Fibroblast of pulmonary artery (primary cell): ENCODE measurements at places on chromosomes 3 and 15.

DNA sequence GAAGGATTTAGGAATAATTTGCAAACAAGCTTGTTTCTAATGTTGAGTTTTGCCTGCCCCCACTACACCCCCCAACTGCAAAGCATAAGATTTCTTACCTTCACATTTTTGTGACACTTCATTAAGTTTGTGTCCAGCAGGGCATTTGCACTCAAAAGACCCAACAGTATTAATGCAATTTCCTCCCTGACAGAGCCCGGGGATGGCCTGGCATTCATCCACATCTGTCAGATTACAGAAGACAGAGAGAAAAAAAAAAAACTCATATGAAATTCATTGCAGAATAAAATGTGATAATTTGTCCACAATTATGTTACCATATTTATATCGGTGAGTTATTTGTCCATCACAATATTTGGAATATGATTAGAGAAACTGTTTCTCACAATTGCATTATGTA lies 111.5 kb downstream of the FBN1 start:
- peak; percentile 59 for DNase-seq

GRCh38 chr3:94024385-94024784 lies 4.0 kb downstream of the STX19 start:
- peak; percentile 17 for DNase-seq

GRCh38 chr3:118144919-118145318 lies 889.7 kb downstream of the IGSF11 start:
- DNase-seq = no peak

DNA sequence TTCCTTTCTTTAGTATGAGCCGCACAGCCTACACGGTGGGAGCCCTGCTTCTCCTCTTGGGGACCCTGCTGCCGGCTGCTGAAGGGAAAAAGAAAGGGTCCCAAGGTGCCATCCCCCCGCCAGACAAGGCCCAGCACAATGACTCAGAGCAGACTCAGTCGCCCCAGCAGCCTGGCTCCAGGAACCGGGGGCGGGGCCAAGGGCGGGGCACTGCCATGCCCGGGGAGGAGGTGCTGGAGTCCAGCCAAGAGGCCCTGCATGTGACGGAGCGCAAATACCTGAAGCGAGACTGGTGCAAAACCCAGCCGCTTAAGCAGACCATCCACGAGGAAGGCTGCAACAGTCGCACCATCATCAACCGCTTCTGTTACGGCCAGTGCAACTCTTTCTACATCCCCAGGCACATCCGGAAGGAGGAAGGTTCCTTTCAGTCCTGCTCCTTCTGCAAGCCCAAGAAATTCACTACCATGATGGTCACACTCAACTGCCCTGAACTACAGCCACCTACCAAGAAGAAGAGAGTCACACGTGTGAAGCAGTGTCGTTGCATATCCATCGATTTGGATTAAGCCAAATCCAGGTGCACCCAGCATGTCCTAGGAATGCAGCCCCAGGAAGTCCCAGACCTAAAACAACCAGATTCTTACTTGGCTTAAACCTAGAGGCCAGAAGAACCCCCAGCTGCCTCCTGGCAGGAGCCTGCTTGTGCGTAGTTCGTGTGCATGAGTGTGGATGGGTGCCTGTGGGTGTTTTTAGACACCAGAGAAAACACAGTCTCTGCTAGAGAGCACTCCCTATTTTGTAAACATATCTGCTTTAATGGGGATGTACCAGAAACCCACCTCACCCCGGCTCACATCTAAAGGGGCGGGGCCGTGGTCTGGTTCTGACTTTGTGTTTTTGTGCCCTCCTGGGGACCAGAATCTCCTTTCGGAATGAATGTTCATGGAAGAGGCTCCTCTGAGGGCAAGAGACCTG lies 13.2 kb downstream of the GREM1 start:
- DNase-seq = peak; percentile 29

- DNase-seq = no peak
Observed at GRCh38 chr3:116046350-116046749, 398.9 kb downstream of the LSAMP start.

- DNase-seq = no peak
Observed at GRCh38 chr3:156291272-156292123, 171.1 kb downstream of the KCNAB1 start.

- peak; percentile 43 for DNase-seq
Observed at GRCh38 chr3:133843634-133844033, 38.0 kb downstream of the SRPRB start.

DNA sequence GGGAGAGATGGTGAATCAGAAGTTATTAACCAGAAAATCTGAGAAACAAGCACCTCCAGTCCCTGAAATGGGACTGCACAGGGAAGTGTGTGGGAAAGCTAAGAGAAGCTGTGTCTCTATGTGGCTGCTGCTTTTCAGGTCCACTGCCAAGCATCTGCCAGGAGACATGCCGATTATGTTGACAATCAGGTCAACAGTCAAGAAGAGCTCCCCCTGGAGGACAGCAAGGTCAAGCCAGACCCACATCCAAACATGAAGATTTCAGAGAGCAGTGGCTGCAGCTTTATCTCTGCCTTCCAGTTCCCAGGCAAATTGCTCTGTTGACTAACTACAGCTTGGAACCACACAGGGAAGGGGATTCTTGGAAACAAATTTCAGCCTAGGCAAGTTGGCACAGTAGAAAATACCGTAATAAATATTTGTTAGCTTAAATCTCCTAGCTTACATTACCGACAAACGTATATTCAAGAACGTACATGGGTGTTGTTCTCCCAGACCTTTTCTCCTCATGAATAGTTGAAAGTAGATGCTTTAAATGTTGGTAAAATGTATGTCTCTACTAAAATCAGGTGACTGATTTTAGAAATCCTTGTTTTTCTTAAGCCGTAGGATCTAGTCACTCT lies 394.5 kb upstream of the RARB start:
- DNase-seq = peak; percentile 18

GRCh38 chr15:62927836-62928235 lies 114.7 kb upstream of the TPM1 start:
- DNase-seq = no peak

DNA sequence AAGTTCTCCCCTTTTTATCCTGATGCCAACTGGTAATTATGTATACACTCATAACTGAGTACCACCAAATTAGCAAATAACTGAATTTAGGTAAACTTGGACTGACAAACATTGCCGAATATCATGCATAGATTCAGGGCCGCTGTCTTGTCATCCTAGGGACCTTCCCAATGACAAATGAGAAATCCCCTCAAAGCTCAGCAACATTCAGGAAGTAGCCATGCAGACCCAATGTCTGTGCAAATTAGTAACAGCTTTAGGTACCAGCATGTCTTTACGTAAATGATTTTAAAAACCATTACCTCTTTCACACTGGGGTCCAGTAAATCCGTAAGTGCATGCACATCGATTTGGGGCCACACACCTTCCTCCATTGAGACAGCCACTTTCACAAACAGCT lies 49.5 kb downstream of the FBN1 start:
- no peak for DNase-seq

DNA sequence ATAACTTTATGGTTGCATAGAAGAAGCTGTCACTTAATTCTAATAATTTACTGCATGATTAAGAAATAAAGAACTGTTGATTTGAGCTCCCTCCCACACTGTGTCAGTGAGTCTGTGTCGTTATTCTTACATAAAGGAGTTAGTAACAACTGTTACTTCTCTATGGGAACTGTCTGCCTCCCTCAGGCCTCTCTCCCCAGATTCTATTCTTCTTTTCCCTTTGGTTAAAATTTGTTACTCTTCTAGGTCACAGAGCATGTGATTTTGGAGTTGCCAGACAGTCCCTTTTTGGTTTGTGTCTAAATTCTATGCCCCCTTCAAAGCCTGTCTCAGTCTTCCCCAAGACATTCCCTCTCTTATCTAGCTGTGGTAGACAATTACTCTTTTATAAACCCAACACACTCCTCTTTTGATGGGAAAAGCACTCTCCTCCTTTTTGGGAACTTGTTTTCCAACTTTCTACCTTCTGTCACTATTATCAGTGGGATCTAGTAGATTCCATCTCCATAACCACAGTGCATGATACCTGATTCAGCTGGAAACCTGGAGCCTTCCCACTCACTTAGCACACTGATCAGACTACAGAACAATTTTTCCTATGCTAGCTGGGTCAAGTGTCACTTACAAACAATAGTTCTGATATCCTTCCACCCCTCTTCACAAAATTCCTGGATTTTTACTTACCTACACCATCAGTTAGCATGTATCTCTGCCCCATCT lies 422.1 kb upstream of the TGFBR2 start:
- DNase-seq = no peak

- no peak for DNase-seq
Observed at GRCh38 chr3:78632925-78633553, 1134.8 kb downstream of the ROBO1 start.

DNA sequence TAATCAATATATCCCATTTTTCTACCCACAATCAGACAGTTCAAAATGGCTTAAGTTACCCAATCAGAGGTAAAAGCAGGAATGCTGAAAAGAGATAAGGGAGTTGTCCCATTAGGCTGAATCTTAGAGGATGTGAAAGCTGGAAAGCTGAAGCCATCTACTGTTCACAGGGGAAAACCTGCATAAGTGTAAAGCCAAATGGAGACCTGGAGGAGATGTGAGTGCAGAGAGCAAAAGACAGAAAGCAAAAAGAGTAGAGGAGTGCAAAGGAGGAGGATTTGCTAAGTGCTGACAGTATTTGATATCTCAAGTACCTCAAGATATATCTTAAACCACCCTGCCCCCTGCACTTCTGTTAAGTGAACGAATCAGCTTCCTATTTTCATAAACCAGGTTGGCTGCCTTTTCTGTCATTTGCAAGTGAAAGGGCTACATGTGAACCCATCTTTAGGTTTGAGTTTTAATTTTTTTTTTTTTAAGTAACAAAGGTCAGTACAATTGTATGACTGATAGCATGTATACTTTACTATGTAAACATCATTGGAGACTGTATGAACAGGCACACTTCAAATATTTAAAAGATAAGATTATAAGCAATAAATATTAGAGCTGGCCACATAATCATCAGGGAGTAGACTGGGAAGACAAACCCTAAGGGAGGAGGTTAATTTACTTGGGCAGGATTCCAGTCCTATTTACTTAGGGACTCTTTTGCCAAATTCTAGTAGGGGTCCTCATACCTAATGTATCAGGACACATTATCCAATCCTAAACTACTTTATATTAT lies 22.8 kb upstream of the P2RY1 start:
- no peak for DNase-seq

- no peak for DNase-seq
Observed at GRCh38 chr15:88624971-88625490, 3.9 kb downstream of the AEN start.

GRCh38 chr3:195762249-195762585 lies 41.4 kb downstream of the MUC20 start:
- DNase-seq = no peak

GRCh38 chr15:93164409-93164808 lies 75.4 kb upstream of the RGMA start:
- DNase-seq = no peak

DNA sequence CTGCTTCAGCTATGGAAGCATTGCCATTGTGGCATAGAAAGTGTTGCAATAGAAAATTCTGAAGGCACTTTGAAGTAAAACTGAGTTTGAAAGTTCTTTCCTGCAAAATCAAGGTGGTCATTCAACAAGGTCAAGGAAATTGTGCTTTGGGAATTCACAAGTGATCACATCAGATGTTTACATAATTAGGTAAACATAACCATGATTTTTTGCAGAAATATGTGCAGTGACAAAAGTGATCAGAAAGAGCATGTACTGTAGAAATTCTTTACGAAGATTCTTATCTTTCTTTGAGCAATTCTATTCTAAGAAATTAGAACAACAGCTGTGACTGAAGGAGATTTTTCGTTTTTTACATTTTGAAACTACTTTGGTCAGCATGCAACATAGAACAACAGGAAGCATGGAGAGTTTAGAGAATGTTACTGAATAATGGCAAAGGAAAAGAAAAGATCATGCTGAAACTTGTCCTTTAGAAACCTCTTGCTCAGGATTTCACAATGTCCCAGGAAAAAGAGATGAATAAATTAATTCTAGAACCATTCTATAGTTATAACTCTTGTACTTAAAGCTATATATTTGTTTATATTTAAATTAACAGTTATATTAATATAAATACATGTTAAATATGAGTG lies 643.4 kb upstream of the ARPP21 start:
- peak; percentile 18 for DNase-seq

DNA sequence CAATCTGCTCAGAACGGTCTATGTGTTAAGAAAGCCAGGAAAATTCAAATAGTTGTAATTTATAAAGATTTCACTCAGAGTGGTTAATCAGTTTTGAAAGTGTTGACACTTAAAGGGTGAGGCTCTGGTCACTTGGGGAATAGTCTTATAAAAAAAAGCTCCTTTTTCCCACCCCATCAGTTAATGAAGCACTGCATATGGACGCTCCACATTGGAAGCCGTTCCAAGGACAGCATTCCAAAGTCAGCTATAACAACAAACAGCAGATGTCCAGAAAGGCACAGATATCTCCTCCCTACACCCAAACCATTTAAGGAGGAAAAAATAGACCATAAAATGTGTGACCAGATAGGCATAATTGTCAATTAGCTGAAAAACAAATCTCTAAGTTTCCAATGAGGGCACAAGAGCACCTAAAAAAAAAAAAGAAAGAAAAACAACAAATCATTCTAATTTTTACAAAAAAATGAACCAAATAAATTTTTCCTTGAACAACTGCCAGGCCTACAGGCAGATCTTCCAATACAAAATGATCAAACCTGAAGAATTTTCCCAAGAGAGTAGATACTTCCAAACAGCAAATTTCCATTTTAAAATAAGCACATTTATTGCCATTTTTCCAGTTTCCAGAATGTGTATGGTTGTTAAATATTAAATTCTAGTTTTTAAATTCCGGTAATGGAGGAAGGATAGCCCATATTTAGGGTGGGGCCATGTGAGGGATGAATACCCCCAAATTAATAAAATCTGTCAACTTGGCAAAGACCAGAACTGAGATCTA lies 198.3 kb downstream of the ERC2 start:
- DNase-seq = peak; percentile 67

DNA sequence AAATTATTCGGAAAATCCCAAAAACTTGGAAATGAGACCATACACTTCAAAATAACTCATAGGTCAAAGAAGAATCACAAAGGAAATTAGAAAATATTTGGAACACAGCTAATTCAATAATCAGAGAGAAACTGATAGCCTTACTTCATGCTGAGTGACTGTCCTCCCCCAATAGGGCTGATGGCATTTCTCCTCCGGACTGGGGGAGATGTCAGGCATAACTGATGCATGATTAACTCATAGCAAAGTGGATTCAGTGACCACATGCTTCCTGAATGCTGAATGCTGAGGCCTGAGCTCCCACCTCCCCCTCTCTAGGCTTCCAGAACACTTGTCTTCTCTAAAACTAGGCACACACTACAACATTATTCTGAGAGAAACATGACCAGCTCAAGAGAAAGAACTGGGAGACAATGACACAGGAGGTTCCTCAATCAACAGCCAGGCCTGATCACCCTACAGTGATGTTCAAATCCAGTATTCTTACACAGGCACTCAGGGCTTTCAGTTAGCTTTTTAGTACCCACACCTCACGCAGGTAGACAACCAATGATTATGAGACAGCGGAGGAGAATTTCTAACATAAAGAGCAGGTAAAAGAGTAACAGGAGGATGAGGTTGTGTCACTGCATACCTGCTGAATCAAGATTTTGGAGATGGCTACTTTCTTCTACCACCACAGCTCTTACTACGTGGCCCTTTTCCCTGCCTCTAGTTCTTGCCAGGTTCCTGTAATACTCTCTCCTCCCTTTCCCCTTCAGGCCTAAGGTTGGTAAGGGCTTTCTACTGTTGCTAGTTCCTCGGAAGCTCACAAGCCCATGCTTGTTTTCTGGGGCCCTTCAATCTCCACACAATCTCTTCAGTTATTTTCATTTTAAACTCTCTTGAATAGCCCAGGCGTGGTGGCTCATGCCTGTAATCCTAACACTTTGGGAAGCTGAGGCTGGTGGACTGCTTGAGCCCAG lies 96.1 kb downstream of the FMN1 start:
- peak; percentile 68 for DNase-seq
